Stimulated activated naive CD4-positive, alpha-beta T cell treated with Interleukin-2 at 50 U/mL for 16 hours (primary cell): ENCODE measurements at places on chromosomes 3 and 15.

- no peak for DNase-seq
Measured at GRCh38 chr15:45762726-45763125, 127.9 kb downstream of the SQOR start.

DNA sequence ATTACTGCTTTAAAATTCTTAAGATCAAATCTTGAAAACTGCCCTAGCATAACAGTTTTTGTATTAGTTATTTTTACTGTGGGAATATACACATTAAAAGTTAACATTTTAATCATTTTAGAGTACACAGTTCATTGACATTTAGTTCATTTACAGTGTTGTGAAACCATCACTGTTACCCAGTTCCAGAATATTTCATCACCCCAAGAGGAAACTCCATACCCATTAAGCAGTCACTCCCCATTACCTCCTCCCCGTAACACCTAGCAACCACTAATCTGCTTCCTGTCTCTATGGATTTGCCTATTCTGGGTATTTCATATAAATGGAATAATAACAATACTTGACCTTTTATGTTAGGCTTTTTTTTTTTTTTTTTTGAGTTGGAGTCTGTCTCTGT lies 164.1 kb upstream of the LRRFIP2 start:
- no peak for DNase-seq

GRCh38 chr3:103048068-103048722 lies 613.4 kb downstream of the ZPLD1 start:
- DNase-seq: no peak

DNA sequence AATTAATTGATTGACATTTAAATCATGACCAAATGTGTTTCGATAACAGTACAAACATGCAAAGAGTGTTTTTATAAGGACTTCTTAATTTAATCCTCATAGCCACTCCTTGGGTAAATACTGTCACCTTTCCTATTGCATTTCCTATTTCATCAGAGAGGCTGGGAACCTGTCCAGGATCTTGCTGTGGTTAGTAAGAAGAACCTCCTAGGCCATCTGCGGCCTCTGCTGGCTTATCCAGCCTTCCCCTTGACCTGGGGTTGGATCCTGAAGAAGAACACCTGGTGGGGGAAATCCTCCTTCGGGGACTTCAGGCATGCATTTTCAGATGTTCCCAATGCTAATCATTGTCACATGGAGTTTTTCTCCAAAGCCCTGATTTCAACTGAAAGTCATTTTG lies 25.5 kb downstream of the GLDN start:
- no peak for DNase-seq

DNA sequence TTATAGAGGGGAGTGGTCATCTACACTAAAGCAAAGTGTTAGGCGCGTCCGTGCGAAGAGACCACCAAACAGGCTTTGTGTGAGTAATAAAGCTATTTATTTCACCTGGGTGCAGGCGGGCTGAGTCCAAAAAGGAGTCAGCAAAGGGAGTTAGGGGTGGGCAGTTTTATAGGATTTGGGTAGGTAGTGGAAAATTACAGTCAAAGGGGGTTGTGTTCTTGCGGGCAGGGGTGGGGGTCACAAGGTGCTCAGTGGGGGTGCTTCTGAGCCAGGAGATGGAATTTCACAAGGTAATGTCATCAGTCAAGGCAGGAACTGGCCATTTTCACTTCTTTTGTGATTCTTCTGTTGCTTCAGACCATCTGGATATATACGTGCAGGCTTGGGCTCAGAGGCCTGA lies 47.1 kb downstream of the OIP5 start:
- no peak for DNase-seq

DNA sequence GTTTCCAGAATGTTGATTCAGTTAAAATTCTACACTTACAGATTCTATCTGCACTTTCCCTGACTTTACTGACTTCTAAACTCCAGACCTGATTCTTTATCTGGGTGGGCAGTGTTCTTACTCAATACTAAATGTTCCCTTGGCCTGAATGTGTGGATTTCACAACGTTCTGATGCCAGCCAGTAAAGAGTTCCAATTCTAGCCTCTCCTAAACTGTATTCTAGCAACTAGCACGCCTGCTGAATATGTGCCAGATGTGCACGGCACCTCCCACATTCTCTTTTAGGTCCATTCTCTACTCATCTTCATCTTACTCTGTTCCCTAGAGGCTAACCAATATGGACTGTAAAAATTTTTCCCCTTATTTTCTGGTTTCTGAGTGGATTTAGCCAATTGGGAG lies 479.5 kb upstream of the AGTR1 start:
- DNase-seq: no peak

DNA sequence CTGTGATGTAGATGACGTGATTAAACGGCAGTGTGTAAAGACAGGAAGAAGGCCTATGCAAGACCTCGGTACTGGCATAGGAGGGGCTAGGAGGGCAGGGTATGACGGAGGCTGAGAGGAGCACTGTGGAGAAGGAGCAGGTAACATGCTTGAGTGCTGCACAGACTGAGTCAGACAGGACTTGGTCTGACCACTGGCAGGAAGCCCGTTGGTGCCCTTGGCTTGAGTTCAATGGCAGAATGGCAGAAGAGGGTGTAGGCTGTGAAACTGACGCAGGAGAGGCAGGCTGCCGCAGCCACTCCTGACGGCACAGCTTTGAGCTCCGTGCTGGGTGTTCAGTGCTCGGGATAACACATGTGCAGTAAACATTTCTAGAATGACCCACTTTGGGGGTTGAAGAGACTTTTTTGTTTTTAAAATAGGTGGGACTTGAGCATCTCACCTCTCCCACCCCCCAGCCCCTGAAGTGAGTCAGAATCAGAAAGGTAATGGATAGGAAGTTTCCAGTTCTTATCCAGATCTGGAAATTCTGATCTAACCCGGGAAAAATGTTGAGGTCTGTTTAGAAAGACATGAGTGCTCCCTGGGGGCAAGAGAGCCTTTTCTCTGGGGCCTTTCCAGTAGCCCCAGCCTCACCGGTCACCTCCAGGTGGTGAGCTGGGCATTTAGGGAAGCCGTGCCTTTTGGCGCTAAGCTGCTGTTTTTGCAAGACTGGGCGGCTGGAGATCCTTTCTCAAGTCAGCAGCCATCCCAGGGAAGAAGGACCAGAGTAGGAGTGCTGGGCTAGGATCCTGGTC lies 126.4 kb downstream of the RPLP1 start:
- no peak for DNase-seq

DNA sequence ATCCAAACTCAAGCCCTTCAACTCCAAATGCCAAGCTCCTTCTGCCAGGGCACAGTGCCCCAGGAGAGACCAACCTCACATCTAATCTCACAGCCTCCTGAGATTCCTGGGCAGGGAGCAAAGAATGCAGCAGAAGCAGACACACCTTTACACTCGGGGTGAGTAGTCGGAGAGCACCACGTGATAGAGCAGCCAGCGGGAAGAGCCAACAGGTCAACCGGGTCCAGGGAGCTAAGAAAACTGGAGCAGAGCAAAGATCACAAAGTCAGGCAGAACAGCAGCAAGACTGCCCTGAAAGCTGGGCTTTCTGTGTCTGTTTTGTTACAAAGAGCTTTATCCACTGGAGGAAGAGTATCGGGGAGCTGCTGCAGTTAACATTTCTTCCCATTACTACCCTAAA lies 4.2 kb downstream of the B3GALNT1 start:
- DNase-seq: no peak

DNA sequence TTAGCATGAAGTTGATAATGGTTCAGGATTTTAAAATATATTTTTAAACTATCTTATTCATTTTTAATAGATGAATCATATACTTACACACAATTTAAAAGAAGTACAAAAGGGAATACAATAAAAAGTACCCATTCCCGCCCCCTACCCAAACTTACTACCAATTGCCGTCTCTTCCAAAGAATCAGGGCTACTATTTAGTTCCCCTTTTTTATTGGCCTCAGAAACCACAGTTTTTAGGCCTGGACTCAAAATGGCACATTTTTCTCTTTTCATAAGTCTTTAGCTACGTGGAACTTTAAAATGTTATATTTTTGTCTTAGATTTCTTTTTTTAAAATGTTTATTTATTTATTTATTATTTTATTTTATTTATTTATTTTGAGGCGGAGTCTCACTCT lies 18.0 kb downstream of the LRRK1 start:
- no peak for DNase-seq

GRCh38 chr3:56121716-56122115 lies 346.6 kb downstream of the ERC2 start:
- DNase-seq: no peak

- DNase-seq: no peak
Measured at GRCh38 chr3:47865192-47865591, 62.3 kb downstream of the DHX30 start.

DNA sequence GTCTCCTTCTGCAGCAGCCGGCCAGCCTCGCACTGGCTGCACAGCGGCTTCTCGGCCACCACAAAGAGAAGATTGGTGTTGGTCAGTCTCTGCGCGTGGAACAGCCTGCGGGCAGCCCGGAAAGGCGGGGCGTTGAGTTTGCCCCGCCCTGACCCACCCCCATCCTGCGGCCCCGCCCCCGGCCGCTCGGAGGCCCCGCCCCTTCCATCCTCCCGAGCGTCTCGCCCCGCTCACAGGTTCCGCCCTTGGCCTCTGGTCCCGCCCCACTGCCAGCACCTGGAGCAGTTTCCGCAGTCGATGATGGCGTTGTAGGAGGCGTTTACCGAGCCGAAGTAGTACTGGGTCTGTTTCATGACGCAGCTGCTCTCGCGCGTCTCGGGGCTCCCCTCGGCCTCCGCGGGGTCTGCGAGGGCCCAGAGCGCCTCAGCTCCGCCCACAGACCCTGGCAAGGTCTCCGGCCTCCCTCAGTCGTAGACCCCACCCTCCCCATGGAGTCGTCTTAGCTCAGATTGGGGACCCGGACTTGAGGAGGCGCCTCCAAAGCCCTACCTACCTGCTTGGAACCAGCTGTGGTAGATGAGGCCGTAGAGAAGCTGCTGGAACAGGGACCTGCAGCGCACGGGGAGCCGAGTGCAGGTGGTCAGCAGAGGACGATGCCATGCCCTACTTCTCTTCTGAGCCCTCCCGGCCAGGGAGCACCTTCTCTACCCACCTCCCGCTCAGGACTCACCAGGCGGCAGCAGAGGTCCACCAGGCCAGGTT lies 5.9 kb upstream of the TMEM115 start:
- peak; percentile 94 for DNase-seq

- DNase-seq: no peak
Measured at GRCh38 chr15:24878153-24878552, 76.6 kb upstream of the SNRPN start.

DNA sequence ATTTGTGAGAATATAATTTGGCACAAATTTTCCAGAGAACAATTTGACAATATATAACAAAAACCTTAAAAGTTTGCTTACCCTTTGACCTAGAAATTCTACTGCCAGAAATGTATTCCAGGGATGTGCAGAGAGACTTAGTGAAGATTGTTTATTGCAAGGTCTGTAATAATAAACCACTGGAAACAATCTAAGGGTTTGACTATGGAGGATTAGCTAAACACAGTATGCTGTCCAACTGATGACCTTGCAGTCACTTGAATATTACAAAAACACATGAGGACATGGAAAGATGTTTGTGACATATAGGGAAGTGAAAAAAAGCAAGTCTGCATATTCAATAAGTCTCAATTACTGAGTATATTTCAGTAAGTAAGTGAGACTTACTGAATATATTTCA lies 48.1 kb upstream of the CDV3 start:
- no peak for DNase-seq

- DNase-seq: no peak
Measured at GRCh38 chr3:108054935-108055334, 35.9 kb downstream of the CD47 start.

DNA sequence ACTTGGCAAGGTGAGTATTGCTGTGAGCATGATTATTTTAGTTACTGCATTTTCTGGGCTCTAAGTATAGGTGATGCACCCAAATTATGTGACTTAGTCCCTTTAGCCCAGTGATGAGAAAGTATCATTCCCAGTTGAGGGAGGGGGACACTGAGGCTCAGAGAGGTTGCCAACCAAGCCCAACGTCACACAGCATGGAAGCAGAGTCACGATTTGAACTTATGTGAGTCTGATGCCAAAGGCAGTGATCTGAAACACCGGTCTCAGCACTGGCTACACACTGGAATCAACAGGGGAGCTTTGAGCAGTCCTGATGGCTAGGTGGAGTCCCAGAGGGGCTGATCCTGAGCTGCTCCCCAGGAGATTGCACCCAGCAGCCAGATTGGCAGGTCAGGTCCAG lies 39.5 kb upstream of the SLC6A6 start:
- no peak for DNase-seq

DNA sequence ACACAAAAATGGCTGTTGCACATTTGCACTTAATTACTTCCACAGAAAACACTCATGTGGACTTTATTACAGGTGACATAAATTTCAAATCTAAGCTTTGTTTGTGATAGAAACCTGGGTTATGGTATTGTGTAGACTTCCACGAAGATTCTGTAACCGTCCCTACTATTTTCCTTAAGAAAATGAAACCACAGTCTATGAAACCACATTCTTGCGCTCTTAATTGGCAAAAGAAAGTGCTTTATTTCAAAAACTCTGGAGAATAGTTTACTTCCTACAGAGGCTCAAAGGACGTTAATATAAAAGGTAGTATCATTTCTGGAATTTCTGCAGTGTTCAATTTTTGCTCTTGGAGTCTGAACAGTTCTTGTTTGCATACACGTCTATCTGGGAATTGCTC lies 123.4 kb downstream of the TIGIT start:
- no peak for DNase-seq

DNA sequence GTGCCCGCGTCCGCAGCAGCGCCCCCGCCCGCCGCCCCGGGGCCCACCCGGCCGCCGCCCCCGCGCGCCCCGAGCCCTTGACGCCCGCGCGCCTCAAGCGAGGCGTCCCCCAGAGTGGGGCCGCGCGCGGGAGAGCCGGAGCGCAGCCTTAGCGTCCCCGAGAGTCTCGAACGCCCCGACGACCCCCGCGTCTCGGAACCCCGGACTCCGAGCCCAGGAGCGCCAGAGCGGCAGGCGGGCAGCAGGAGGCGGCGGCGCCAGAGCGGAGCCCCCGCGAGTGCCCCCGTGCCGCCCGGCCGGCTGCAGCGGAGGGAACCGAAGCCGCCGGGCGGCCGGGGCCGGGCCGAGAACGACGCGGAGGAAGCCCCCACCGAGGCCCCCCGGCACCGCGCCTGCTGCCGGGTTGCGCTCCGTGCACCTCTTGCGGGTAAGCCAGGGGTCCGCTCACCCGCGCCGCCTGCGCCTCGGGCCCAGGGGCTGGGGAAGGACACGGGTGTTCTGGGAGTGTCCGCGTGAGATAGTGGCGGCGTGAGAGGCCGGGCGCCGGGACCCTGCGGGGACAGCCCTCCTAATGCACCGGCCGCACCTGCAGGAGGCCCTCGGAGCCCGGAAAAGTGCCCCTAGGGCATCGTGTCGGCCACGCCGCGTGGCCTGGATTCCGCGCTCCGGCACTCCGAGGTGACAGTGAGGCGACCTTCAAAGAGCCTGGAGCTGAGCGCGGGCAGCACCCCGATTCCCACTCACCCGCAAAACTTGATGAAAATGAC lies 52.0 kb upstream of the ULK4 start:
- DNase-seq: no peak
